ENCODE measurements at places on chromosomes 1 and 21. TPM values are rescaled to one million over a fixed set of nuclear protein-coding genes. Genes with fewer than 3 reads are reported as not detected.

TEKT2 gene
- not detected for total RNA-seq

TUT4 gene
- 67.2 TPM for total RNA-seq

AMPD1 gene
- not detected for total RNA-seq

S100B gene
- total RNA-seq, result 4.7 TPM

MX2 gene
- total RNA-seq, result 22.9 TPM

ALDH9A1 gene
- total RNA-seq, result 44.4 TPM

DNA sequence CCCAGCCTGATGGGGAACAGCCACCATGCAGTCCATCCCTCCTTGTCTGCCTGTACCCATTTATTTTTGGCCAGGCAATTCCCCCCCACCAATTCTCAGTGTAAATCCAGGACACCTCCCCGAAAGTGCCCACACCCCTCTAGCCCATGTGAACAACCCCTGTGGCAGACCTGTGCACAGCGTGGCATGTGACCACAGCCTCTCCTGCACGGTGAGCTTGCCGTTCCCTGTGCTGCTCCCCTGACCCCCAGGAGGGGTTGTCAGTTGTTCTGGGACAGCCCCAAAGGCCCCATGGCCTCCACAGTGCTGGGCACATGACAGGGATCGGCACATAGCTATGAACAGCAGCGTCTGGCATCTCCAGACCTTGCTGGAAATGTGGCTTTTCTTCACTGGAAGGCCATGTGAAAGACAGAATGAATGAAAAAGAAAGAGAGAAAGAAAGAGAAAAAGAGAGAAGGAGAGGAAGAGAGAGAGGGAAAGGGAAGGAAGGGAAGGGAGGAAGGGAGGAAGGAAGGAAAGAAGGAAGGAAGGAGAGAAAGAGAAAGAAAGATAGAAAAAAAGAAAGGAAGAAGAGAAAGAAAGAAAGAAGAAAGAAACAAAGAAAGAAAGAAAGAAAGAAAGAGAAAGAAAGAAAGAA is 3.9 kb downstream of the CAPN9 start:
- no peak for DNase-seq

GRCh38 chr1:208515129-208515528 is 270.9 kb upstream of the PLXNA2 start:
- DNase-seq, result no peak

DNA sequence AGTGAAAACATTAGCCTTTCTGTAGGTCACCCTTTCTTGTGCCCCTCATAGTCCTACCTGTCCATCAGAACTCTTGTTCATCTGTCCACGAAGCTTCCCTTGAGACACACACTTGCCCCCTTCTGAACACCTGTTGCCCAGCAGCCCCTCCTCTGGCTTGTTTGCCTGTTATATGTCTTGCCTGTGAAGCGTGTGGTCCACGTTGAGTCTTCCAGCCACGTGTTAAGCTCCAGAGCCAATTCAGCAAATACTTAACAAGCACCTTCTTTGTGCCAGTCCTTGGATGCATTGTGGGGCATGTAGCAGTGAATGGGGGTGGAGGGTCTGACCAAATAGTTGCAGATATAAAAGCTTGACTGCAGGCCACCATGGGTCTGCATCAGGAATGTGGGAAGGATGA is 66.6 kb downstream of the MAN1C1 start:
- no peak for DNase-seq

GRCh38 chr1:24074817-24075589 is 36.9 kb downstream of the MYOM3 start:
- no peak for DNase-seq

DNA sequence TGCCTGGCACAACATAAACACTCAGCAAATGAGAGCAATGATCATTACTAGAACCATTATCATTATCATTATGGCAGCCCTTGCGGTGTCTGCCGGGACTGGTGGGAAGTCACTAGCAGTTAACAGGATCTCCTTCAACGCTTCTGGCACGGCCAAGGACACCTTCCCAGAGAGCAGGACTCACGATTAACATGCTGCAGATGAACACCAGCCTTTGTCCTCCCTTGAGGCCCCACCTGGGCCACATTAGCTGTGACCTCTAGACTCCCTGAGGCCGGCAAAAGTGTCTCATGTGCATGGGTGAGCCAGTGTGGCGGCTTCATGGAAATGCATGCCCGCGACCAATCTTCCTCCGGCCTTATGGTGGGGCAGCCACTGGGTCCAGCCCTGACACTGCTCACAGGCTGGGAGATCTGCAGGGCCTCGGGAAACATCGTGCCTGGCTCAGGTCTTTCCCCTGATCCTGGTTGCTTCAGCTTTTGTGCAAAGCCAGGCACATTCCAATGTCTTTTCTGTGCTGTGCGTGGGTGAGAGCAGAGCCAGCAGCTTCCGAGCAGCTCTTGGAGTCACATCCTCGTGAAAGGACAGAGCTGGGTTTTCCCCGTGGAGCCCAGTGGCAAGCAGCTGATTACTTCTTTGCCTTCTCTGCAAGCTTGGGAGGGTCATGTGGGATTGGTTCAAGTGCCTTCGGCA is 107.3 kb downstream of the HMGB4 start:
- DNase-seq, result no peak

DNA sequence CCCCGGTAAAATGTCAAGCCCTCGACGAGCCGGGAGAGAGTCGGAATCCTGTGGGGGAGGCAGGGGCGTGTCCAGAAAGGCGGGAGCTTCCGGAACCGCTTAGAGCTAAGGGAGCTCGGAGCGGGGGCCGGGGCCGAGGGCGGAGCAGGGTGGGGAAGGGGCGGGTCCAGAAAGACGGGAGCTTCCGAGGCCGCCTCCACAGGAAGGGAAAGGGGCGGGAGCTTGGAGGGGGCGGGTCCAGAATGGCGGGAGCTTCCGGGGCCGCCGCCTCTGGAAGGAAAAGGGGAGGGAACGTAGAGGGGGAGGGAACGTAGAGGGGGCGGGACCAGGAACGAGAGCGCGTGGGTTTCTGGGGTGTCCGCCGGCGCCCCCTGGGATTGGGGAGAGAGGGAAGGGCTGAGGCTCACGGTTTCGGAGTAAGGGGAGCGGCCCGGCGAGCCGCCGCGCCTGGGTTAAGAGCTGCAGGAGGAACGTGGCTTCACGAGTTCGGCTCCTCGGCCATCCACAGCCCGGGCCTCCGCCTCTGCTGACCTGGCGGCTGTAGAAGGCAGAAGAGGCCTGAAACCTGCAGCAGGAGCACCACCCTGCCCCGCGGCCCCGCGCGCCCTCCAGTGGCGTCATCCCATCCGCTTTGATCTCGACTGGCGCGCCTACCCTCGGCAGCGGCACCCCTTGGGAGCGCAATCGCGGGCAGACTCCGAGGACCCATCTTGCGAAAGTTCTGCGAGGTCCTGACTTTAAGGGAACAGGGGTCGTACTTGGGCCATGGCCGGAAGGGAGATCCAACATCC is 23.0 kb upstream of the HPDL start:
- peak; percentile 92 for DNase-seq

DNA sequence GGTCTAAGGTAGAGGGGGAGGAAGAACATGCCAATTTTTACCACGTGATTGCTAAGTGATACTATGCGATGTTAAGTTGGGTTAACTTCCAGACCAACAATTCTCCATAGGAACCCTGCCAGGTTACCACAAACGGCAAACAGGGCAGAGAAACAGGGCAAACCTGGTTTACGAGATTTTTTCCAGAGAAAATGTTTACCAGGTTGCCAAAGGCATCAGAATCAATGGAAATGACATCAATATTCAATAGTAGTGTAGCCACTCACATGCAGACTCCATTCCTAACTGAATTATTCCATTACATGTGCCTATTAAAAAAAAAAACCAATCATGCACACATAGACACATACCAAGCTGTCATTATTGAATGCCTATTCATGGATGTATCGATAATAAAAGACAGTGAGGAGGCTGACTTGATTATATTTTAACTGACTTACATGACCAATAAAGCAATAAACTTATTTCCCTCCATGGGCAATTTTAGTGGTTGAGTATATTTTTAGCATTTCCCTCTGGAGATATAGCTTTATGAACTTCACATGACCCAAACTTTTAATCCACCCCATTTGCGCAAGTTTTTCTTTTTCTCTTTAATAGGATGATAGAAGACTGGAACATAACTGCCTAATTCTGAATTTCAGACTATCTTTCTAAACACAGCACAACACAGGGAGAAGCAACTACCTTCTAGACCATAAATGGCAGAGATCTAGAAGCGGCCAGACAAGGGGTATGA is 40.5 kb upstream of the KCNE1 start:
- no peak for DNase-seq
